ENCODE measurements at places on chromosomes 11 and 22.

GRCh38 chr22:37806409-37807333 is 1.1 kb upstream of the GCAT start:
- peak; percentile 52 for DNase-seq

DNA sequence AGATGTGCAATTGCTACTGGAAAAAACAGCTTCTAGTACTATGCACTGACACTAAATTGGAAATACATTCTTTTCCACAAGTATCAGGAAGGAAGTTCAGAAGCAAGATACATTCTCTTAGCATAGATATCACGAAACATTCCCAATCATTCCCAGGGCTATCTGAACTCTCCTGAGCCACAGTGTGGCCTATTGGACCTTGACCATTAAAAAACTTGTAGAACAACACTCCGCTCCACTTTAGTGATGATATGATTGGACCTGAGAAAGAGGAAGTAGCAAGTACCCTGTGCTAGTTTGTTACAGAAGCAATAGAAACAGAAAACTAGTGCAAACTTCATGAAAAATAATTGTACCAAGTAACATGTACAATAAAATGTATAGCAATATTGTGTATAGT is 11.4 kb upstream of the OR5AK2 start:
- no peak for DNase-seq

- no peak for DNase-seq
Measured at GRCh38 chr22:19137384-19138216, 6.5 kb downstream of the TSSK2 start.

DNA sequence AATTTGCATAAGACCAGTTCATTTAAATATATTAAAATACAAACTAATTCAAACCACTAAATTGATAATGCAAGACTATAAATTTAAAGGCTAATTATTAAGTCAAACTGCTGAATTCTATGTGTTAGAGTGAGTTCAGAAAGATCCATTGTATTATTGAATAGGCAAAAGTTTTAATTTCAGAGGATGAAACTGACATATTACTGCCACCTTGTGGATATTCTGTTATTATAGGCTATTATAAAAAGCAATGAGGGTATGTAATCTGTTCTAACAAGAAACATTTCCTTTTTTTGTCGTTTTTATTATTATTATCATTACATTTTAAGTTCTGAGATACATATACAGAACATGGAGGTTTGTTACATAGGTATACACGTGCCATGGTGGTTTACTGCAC is 20.9 kb upstream of the NAALAD2 start:
- peak; percentile 14 for DNase-seq

GRCh38 chr22:45942787-45943493 is 34.0 kb downstream of the WNT7B start:
- DNase-seq = no peak

DNA sequence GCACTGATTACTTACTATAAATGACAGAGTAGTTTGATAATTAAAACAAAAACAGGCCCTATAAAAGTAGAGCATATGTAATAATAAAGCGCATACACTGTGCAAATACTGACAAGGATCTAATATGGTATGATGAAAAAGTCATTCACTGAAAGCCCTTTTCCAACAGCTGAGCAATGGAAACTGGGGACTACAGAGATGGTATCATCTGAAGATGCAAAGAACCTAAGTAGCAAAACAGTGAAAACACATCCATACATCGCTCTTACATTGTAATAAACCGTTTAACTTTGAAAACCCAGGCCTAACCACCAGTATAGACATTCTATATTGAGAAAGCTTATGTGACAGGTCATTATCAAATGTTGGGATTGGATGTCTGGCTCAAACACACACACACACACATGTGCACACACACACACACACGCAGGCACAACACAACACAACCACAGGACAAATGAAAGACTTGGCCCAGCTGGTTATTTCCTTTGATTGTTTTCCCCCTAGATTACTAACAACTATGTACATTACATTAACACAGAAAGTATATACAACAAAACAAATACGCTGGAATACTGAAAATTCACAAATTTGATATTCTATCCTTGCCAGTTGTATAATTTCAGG is 119.5 kb downstream of the APOL5 start:
- DNase-seq = no peak

GRCh38 chr11:70473186-70473872 is 75.0 kb downstream of the CTTN start:
- DNase-seq = no peak

GRCh38 chr11:43542750-43543712 is 137.5 kb upstream of the HSD17B12 start:
- no peak for DNase-seq

- peak; percentile 5 for DNase-seq
Measured at GRCh38 chr11:47215366-47215910, 664 bp downstream of the DDB2 start.

DNA sequence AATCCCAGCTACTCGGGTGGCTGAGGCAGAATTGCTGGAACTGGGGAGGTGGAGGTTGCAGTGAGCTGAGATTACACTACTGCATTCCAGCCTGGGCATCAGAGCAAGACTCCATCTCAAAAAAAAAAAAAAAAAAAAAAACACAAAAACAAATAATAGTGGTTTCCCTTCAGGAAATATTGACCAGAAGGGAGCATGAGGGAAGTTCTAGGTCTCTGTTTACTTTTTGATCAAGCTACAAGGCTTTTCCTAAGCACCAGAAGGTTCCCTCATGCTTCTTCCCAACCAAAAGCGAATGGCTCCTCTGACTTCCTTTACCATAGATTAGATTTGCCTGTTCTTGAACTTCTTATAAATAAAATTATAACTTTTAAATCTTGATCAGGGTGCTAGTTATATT is 18.3 kb downstream of the MYO18B start:
- peak; percentile 59 for DNase-seq

GRCh38 chr22:24107661-24108060 is 73.6 kb upstream of the SUSD2 start:
- DNase-seq = peak; percentile 81

GRCh38 chr22:28874061-28874460 is 9.3 kb upstream of the ZNRF3 start:
- no peak for DNase-seq

DNA sequence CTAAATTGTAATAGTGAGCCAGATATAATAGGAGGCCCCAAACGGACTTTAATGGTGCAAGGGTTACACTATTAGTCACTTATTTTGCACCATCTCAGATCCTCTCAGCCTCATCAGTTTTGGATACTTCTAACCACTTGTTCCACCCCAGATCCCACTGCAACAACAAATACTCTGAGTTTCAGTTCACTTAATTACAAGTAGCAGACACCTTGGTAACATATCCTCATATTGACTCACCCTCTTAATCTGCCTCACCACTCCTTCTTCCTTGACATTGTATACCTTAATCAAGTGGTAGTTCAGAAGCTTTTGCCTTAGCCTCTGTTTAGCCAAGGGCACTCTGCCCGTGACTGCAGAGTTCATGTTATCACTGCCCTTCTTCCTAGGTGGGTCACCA is 256.1 kb upstream of the UBASH3B start:
- no peak for DNase-seq

- DNase-seq = no peak
Measured at GRCh38 chr22:19105867-19106802, 16.1 kb downstream of the DGCR2 start.

- DNase-seq = no peak
Measured at GRCh38 chr11:101741479-101742175, 157.8 kb upstream of the TRPC6 start.

GRCh38 chr11:13126430-13126829 is 117.3 kb downstream of the RASSF10 start:
- peak; percentile 97 for DNase-seq

GRCh38 chr22:17637490-17638181 is 921 bp upstream of the BCL2L13 start:
- no peak for DNase-seq

GRCh38 chr11:100965346-100965745 is 164.3 kb downstream of the PGR start:
- DNase-seq = no peak

DNA sequence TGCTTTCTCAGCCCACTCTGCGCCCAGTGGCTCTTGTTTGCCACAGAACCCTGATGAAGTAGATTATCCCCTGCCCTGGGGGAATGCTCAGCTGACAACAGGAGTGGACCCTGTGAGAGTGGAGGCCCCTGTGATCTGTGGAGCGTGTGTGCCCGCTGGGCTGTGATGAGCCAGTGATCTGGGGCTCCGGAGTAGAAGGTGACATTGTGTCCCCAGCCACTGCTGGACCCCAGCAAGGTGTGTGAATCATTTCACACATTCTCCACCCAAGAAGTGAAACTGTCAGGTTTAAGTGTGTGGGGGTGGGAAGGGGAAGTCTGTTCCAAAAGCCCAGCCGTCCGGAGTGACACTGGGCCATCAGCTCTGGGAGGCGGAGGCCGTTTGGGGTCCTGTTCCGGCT is 33.1 kb upstream of the GRAMD4 start:
- no peak for DNase-seq

DNA sequence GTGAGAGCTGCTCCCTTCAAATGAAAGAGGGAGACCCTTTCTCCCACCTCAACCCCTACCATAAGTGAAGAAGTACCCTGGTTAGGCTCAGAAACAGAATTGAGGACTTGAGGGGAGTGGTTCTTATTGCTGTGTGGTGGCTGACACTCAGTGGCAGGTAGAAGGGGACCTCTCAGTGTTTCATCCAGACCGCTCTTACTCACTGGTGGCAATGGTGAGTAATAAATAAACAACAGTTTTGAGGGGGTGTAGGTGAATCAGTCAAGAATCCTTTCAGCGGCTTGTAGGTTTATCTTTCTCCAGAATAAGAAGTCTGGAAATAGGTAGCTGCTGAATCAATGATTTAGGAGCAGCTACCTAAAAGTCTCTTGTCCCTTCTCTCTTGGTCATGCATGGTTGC is 403.4 kb upstream of the B3GAT1 start:
- no peak for DNase-seq

DNA sequence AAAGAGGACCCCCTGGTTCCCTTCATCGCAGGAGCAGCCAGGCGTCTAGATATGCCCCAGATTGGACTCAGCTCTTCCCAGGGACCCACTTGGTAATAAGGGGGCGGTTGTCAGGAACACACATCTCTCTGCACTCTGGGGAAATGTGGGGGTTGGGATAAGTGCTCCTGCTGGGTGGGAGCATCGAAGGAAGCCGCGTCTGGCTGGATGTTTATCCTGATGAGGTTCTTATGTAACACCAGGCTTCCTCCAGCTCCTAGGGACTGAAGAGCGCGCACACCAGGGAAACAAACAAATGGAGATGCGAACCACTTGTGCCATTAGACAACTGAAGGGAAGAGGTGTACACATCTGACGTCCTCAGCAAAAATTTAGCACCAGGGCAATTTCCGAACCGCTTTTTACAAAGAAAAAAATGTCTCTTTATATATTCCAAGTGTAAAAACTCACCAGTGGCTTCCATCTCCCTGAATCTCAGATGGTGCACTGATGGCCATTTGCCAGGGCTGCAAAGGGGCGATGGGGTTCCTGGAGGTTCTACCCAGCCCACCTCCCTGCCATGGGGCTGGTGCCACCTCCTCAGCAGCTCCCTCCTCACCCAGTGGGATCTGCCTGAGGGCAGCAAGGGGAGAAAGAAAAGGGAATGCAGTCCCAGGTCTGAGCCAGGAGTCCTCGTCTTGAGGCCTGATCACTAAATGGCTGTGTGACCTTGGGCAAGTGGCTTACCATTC is 89.4 kb downstream of the PKNOX2 start:
- DNase-seq = no peak

GRCh38 chr11:88535916-88536547 is 198.5 kb upstream of the CTSC start:
- peak; percentile 91 for DNase-seq

- no peak for DNase-seq
Measured at GRCh38 chr22:44100411-44100810, 76.3 kb downstream of the PARVB start.

DNA sequence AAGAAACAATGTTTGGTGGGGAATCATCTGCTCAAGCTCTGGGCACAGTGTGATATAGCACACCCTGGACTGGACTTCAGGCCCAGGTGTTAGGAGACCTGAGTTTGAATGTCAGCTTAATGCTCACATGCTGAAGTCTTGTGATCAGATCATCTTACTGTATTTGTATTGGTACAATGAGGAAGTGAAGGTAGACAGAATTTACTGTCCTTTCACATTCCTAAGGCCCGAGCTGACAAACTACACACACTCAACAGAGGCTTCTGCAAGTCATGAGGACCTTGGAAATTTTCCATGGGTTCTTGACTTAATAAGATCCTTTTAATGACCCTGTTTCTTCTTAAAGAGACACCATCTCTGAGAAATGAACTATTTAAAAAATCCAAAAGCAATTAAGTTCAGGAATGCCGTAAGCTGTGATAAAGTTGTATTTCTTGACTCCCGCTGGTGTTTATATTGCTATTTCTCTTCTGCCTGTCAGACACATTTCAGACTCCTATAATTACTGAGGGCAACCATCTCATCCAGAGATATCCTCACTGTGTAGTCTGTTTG is 802.0 kb downstream of the DLG2 start:
- no peak for DNase-seq

- no peak for DNase-seq
Measured at GRCh38 chr11:73728000-73728399, 32.9 kb downstream of the RAB6A start.

- no peak for DNase-seq
Measured at GRCh38 chr11:100247704-100248103, 439.4 kb upstream of the ARHGAP42 start.

DNA sequence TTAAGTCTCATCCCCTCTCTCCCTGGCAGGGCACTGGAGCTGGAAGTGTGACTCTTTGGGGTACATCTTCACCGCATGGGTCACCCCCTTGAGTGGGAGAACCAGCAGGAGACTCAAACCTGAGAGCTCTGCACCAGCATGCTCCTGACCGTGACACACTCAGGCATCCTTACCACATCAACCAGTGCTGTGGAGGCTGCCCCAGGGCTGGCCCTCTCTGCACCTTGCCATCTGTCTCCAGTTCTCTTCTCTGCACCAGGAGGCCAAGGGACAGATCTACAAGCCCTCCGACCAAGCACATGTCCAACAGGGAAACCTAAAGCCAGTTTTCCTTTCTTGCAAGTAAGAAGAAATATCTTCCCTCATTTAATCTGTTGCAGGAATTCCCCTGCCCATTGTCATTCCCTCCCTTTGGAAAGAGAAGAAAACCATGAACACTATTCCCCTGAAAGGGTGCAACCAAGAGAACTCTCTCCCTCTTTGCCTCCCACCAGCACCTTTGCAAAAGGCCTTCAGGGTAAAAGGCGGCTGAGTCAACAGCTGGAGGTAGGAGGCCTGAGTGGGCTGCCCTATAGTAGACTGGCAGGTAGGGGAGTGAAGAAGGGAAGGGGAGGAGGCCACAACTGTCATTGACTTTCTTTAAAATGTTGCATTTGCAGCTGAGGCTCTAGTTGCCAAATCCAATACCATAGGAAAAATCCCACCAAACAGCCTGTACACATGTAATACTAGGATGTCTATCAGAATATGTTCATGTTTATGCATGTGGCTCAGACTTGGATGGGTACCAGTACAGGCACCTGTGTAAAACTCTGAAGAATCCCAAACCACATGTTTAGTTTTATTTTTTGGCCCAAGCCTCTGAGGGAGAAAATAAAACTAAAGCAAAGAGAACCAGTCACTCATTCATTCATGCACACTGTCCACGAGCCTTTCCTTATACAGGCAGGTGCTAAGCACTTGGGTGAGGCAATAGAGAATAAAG is 117.0 kb downstream of the WT1 start:
- DNase-seq = no peak

Measured in fibroblast of lung (primary cell).